ENCODE measurements at places on chromosomes 12 and 14.
A peak's percentile ranks its signal among the peaks of the same experiment; 100 is the strongest.

DNA sequence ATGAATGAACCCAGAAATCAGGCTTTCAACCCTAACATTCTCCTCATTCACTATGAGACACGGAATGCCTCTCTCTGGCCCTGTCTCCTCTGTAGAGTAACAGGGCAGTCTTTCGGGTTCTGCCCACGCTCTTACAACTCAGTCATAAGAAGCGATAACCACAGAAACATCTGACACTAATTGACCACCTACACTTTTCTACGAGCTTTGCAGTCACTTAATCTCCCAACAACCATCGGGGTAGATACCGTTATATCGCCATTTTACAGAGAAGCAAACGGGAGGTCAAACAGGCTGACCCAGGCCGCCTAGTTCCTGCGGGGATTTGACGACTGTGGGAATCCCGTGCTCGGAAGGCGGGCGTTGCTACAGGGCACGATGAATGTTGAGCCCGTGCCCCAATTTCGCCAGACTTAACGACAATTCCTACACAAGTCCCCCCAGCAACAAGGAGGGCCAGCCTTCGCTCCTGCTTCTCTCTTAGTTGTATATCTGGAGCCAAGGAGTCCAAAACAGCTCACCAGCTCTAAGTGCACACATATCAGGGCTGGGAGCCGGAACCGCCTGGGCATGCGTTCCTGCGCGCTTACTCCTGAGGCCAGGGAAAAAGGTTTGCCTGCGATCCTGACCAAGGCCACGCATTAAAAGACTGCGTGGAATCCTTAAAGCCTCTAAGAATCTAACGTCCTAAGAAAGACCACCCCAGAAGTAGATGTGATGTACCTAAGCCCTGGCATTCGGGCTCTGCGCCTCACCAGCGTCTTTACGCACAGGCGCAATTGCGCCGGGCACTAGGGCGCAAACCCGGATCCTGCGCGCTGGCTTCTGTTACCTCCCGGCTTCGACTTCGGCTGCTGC, 38.7 kb upstream of the TBX5 start:
- no peaks in the 10 kb centered on the region for H3K36me3 ChIP-seq
- H3K4me1 ChIP-seq: no peaks in the 10 kb centered on the region
- H3K27ac ChIP-seq: no peak overlapping the region
- H3K27me3 ChIP-seq: peaks cover 99% of the 10 kb centered on the region
- no peak for DNase-seq

DNA sequence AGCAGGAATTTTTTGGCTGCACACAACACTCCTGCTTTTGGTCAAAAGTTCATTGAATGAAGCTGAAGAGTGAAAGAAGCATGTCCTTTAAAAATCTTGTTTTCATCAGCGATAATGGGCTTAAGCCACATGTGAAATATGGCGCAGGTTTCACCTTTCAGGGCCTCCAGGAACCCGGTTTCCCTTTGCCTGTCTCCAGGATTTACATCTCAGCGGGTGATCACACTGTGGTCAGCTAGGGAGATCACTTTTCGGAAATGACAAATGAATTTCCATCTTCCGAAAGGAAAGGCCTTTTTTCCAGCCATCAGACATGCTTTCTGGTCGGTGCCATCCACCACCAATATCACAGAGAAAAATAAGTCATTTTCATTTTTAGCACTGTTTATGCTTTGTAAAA, 727.1 kb upstream of the TBX3 start:
- H3K36me3 ChIP-seq: no peaks in the 10 kb centered on the region
- H3K4me3 ChIP-seq: no peak overlapping the region
- H3K27ac ChIP-seq: no peak overlapping the region
- H3K27me3 ChIP-seq: no peaks in the 10 kb centered on the region

DNA sequence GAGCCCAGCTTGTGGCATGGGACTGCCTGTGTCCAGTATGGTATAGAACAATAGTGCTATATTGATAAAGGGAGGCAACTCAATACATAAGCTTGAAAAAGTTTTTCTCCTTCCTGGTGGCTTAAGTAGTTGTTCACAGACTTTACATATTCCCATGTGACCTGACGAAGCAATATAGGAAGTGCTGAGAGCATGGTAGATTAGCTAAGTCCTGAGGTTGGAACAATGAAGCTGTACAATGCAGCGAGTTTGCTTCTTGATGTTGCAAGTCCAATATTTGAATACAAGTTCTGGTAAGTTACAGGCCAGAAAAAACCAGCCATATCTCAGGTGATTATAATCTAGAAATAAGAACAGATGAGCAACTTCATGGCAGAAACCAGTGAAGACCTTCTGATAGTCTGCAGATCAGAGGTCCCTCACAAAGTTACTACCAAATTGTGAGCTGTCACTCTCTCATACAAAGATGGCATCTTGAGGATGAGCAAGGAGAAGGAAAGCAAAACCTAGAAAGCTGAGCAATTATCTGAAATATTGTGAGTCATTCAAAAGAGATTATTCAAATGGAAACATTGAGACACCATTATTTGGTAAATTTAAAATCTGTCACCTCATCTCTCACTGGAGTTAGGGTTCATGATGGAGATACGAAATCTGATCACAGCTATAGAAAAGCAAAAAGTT, 72.9 kb upstream of the BTG1 start:
- no peak overlapping the region for H3K27ac ChIP-seq
- H3K4me1 ChIP-seq: no peaks in the 10 kb centered on the region
- H3K4me3 ChIP-seq: no peak overlapping the region
- DNase-seq: no peak
- H3K36me3 ChIP-seq: no peaks in the 10 kb centered on the region

DNA sequence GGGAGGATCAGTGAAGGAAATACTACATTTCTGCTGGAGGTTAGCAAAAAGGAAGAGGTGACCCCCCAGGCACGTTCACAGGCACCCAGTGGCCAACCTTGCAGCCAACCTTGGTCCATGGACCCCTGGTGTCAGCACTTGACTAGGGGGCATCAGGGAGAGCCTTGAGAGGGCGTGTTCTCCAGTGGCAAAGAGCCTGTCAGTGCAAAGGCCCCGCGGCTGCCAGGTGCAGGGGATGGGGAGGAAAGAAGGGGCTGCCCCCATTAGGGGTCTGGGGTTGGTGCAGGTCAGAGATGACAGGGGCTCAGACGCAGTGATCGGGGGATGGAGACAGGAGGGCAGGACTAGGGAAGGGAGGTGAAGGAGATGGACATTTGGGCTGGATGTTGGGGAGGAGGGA, 22.7 kb upstream of the ULK1 start:
- no peaks in the 10 kb centered on the region for H3K4me1 ChIP-seq
- no peaks in the 10 kb centered on the region for H3K36me3 ChIP-seq
- no peak overlapping the region for H3K4me3 ChIP-seq
- no peak overlapping the region for H3K27ac ChIP-seq

DNA sequence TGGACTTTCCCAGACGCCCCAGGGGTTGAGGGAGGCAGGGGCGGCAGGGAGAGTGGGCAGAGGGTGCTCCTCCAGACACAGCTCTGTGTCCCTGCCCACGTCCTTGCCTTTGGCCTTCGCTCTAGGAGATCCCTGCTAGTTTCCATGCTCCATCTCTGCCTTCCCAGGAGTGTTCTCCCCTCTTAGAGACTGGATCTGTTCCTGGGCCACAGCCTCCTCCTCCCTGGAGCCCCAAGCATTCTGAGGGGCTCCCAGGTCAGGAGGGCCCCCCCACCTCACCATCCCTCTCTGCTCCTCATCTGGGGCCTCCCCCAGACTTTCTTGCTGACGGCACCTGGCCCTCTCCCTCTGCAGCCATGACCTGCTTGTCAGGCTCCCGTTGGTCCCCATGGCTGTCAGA, 216.0 kb upstream of the FKBP4 start:
- H3K27ac ChIP-seq: no peak overlapping the region

GRCh38 chr12:54680374-54680773, 32.2 kb upstream of the DCD start:
- no peak for DNase-seq
- no peaks in the 10 kb centered on the region for H3K27me3 ChIP-seq
- H3K36me3 ChIP-seq: no peaks in the 10 kb centered on the region

DNA sequence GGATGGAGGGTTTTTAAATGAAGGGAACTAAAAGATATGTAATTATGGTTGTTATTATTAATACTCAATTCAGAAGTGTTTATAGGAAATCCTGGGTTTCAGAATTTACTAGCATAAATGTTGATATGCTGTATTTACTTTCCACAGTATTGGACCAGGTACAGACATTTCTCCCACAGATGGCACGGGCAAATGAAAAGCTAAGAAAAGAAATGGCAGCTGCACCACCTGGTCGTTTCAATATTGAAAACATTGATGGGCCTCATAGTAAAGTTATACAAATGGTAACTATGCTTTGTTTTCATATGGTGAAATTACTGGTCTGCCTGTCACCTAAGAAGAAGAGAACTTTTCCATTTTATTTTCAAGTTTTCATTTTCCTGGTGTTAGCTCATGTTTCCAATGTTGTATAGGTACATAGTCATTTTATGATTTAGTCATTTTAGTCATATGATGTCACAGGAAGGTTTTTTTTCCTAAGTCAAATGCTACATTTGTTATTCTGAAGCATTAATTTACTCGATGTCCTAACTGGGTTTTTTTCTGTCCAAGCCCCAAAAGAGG, 5.5 kb downstream of the NOPCHAP1 start:
- peaks cover 84% of the 10 kb centered on the region for H3K36me3 ChIP-seq
- H3K4me3 ChIP-seq: no peak overlapping the region
- H3K27me3 ChIP-seq: no peaks in the 10 kb centered on the region
- H3K4me1 ChIP-seq: no peaks in the 10 kb centered on the region

DNA sequence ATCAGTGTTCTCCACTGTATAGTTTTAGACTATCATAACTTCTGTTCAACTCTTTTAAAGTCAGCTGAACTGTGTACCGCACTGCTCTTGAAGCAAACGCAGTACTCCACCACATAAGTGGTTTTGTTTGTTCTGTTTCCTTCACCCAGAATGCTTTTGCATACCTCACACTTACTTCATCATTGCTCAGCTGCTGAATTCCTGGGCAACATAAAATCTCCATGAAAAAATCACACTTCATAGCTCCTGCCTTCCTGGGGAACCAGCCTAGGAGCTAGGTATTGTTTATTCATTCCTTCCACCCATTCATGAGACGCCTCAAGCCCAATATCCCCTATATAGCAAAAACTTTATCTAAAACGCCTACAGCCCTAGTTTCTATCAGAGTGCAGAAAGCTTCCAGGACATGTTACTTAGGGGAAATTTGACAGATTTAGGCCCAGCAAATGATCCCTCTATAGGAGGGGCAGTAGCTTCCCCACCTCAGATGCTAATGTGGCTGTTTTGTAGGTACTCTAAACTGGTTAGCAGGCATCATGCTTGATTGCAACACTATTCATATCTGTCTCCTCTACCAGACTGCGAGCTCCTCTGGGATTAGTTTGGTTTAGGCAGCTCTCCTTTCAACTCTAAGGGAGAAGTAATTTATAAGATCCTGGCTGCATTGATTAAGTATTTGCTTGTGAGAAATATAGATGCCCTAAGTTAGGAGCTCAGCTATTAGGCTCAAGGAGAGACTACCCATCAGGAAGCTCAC, 44.5 kb downstream of the LRRC9 start:
- no peak overlapping the region for H3K27ac ChIP-seq
- no peaks in the 10 kb centered on the region for H3K27me3 ChIP-seq
- no peak for DNase-seq
- no peak overlapping the region for H3K4me3 ChIP-seq
- H3K4me1 ChIP-seq: no peaks in the 10 kb centered on the region

DNA sequence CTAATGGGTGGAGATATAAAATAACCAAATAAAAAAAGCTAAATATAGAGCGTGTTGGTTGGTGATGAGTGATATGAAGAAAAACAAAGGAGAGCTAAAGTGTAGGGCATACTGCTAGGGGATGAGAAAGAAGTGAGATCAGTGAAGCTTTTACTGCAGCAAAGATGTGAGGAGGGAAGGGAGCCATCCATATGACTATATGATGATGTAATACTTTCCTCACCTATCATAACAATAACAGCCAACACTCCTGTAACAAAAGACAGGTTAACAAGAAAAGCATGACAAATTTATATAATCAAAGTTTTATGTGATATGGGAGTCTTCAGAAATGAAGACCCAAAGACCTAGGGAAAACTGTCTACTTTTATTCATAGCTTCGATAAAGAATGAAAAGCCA, 57.4 kb upstream of the LRFN5 start:
- no peak overlapping the region for H3K4me3 ChIP-seq
- no peak for DNase-seq
- H3K27ac ChIP-seq: no peak overlapping the region
- H3K36me3 ChIP-seq: no peaks in the 10 kb centered on the region
- H3K4me1 ChIP-seq: no peaks in the 10 kb centered on the region

DNA sequence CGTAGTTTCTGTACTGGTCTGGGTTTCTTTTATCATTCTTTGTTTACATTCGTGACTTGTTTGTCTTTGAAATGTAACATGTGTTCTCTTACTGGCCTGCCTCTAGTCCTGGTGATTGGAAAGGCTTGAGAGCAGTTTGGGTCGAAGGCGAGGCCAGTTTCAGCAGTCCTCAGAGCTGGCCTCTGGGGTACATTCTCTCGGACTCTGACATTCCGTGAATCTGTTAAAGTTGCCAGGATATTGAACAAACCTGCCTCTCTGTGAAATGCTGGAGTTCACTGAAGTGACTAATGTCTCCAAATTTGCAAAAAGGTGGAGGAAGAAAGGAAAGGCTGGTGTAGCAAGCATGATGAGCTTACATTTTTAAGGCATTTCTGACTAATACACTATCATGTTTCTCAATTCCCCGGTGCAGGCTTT, 1.5 kb downstream of the PLEKHA5 start:
- H3K36me3 ChIP-seq: no peaks in the 10 kb centered on the region
- H3K4me3 ChIP-seq: peak overlapping the region; percentile 99
- no peak for DNase-seq

DNA sequence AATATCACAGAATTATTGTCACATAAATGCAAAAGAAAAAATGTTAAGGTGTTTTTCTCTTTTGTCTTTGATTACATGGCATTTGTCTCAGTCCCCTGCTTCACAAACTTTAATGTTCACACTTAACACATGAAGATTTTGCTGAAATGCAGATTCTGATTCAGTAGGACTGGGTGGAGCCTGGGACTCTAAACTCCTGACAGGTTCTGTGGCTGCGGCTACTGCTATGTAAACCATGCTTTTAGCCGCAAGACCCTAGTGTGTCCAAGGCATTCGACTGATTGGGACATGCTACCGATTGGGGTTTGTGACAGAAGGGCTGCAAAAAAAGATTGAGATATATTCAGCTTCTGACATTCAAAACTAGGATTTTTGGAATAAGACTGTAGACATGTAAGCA, 72.6 kb upstream of the SLC35F4 start:
- H3K4me3 ChIP-seq: no peak overlapping the region
- H3K27me3 ChIP-seq: no peaks in the 10 kb centered on the region
- no peak for DNase-seq

- H3K27me3 ChIP-seq: peaks cover 27% of the 10 kb centered on the region
- no peak overlapping the region for H3K4me3 ChIP-seq
- peak overlapping the region; percentile 18 for H3K27ac ChIP-seq
- H3K36me3 ChIP-seq: peaks cover 46% of the 10 kb centered on the region
- H3K4me1 ChIP-seq: no peaks in the 10 kb centered on the region
Observed at GRCh38 chr14:103136388-103137271, 13.4 kb downstream of the TNFAIP2 start.

DNA sequence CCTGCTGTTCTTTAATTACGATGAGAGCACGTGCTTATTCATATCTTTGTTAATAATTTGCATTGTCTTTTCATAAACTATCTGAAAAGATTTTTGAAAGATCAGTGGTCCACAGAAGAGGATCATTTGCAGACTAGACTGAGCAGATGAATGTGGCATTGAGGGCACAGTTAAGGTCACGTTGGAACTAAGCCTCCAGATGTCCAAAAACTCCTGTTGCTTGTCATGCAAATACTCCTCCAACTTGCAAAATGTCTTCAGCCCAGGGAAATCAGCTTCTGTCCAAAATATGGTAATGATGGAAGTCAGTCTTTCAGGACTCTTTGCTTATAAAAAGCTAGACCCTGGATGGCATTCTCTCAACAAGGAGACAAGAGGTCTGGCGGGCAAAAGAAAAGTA, 201.6 kb upstream of the TMEM260 start:
- DNase-seq: no peak
- H3K36me3 ChIP-seq: no peaks in the 10 kb centered on the region
- no peak overlapping the region for H3K27ac ChIP-seq
- no peaks in the 10 kb centered on the region for H3K27me3 ChIP-seq
- no peak overlapping the region for H3K4me3 ChIP-seq
